ENCODE measurements at places on chromosomes 1 and 21.

- no peak for DNase-seq
These were observed 827 bp downstream of the FMN2 start for GRCh38 chr1:240092301-240093119.

GRCh38 chr1:5933676-5934057 lies 58.6 kb downstream of the NPHP4 start:
- DNase-seq: no peak

GRCh38 chr1:241156231-241156965 lies 200.6 kb downstream of the RGS7 start:
- no peak for DNase-seq

DNA sequence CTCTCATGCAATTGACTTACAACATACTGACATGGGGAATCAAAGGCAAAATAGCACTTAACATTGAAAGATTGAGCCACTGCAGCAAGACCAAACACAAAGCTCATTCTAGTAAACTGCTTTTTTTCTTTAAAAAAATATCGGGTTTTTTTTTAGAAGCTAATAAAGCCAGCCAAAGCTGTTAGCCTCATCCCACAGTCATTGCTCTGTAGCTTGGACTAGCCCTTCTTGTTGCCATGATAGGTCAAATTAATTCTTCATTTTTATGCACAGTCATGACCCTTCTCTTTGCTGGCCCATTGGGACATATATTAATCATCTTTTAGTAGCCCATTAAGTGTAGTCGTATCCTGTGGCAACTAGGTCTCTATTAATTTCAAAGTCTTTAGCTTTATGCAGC lies 231.3 kb downstream of the ADGRL2 start:
- DNase-seq: no peak

DNA sequence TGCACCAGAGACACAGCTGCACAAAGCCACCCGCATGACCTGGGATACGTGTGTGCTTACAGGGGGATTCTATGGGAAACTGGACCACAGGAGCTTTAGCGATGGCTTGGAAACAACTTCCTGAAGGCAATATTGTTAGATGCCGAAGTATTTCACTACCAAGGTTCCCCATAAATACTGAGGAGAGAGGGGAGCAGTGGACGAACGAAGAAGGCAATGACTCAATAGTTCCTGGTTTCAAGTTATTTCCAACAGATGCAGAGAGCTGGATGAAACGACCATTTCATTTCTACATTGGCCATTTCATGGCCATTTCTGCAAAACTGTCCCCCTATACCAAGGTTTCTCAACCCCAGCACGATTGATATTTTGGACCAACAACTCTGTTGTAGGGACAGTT lies 61.3 kb downstream of the CD34 start:
- no peak for DNase-seq

GRCh38 chr21:42781971-42782722 lies 97.2 kb downstream of the WDR4 start:
- no peak for DNase-seq

Measured in stimulated activated naive CD4-positive, alpha-beta T cell treated with Interleukin-2 at 50 U/mL for 16 hours (primary cell).